ENCODE measurements at places on chromosomes 11 and 22.

- no peak for DNase-seq
Observed at GRCh38 chr11:113685654-113686359, 20.3 kb downstream of the TMPRSS5 start.

- DNase-seq = no peak
Observed at GRCh38 chr11:60985991-60986915, 14.8 kb downstream of the CD6 start.

DNA sequence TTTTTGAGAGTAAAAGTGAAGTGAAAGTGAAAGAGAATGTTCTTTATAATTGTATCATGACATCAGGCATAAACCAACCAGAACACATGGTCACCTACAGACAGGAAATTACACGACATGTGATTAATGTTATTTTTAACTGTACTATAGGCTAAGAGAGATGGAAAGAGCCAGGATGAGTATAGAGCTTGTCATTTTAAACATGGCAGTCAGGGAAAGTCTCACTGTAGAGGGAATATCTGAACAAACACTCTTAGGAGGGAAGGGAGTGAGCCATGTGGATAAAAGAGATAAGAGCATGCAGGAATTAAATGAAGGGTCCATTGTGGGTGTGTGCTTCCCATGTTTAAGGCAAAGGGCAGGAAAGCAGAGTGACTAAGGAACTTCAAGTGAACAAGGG, 599.1 kb upstream of the FAT3 start:
- DNase-seq = no peak

GRCh38 chr11:112837162-112837826, 123.9 kb upstream of the NCAM1 start:
- DNase-seq = no peak

- no peak for DNase-seq
Observed at GRCh38 chr11:35853971-35854370, 89.9 kb upstream of the LDLRAD3 start.

DNA sequence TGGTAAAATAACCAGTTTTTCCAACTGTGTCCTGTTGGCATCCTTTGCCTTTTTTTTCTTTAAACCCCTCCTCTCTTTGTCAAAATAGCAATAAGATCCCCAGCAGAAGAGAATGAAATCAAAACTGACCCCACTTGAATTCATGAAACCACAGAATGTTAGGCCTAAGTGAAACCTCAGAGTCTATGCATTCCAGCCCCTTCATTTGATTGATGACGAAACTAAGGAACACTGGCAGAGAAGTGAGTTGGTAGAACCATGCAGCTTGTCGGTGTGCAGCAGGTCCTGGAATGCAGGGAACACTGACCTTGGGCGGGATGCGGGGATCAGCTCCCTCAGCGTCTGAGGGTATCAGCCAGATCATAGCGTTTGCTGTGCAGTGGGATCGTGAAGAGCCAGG, 57.5 kb downstream of the GRK3 start:
- DNase-seq = no peak

- no peak for DNase-seq
Observed at GRCh38 chr11:110124605-110125004, 31.4 kb downstream of the ZC3H12C start.

DNA sequence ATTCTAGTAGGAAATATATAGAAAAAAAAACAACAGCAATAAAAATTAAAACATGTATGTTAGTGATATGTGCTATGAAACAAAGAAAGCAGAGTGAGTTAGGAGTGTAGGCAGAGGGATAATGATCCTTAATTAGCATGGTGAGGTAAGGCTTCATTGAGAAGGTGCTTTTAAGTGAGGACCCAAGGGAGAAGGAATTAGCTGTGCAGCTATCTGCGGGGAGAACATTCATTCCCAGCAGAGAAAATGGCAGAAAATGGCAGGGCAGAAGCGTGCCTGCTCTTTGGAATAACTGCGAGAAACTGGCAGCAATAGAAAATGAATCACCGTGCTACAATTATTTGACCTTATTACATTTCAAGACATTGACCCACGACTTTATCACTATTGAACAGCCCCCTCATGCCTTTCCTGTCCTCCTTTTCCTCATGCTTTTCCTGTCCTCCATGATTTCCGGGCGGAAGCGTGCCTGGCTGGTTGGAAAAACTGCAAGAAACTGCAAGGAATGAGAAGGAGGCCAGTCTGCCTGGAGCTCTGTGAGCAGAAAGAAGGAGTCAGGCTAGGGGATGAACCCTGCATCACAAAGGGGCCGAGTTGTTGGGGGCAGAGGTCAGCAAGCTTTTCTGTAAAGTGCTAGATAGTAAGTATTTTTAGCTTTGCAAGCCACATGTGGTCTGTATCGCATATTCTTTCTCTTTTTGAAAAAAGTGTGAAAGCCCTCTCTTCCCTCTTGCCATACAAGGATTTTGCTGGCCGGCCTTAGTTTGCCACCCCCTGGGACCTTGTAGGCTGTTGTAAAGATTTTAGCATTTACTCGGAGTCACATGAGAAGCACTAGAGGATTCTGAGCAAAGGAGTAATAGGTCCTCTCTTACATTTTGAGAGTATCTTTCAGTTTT, 37.1 kb upstream of the SWAP70 start:
- no peak for DNase-seq

DNA sequence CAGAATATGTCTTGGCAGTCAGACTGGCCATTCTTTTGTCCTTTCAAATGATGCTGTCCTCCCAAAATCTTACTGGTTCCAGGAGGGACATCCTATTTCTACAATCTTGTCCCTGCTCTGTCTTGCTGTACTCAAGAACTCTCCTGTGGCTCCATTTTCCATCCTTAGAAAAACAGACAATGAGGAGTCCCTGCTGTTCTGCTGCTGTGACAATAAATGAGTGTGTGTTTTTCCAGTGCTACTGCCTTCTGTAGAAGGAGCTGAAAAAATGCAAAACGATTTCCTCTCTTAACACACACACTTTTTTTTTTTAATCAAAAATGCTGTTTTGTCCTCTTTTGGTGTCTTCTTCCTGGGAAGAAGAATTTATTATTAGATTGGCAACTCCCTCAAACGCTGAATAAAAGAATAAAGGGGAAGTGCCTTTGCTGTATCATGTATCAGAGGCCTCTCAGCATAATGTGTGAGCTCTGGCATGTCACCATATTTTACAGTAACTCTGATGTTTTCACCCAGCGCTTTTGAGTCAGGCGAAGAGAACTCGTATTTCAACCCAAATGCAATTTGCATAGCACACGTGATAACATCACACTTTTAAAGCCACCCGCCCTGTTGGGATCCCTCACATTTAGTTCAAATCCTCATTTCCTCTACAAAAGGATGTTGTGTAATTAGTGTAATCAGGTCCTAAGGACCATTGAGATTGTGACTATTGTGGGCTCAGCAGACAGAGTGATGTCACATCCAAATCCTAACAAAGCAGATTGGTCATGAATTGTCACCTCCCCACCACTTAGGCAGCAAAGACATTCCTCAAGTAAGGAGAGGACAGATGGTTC, 496.0 kb upstream of the LARGE1 start:
- no peak for DNase-seq

DNA sequence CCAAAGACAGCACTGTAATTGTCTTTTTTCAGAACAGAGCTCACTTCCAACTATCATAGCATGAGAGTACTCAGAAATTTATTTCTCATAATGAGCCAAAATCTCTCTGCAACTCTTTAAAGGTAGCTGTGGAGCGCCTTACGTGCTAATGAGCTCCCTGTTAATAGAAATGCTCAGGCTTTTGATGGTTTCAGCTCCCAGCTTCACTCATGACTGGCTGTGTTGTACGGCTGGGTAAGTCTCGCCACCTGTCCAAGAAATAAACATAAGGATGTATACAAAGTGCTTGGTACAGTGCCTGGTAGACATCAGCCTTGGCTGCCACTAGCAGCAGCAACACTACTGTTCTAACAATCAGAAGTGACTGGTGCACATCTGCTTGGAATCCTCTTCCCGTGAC, 109.4 kb downstream of the LDLRAD3 start:
- no peak for DNase-seq

DNA sequence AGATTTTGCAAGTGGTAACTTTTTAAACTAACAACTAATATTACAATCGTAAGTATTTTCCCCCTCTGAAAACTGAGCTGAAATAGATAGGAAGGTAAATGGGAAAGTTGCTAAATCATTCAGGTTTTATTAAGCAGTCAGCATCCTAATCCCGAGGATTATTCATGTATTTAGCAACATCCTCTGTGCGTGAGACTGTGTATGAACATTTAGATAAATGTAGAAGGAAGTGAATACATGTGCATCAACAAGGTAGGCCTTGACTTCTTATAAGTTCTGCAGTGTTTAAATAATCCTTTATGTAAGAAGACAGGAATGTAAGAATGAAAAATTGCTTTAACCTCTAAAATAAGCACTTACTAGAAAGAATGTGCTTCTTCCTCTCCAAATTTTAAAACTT, 745.9 kb upstream of the TENM4 start:
- no peak for DNase-seq

GRCh38 chr11:10439351-10439750, 15.7 kb upstream of the AMPD3 start:
- no peak for DNase-seq

DNA sequence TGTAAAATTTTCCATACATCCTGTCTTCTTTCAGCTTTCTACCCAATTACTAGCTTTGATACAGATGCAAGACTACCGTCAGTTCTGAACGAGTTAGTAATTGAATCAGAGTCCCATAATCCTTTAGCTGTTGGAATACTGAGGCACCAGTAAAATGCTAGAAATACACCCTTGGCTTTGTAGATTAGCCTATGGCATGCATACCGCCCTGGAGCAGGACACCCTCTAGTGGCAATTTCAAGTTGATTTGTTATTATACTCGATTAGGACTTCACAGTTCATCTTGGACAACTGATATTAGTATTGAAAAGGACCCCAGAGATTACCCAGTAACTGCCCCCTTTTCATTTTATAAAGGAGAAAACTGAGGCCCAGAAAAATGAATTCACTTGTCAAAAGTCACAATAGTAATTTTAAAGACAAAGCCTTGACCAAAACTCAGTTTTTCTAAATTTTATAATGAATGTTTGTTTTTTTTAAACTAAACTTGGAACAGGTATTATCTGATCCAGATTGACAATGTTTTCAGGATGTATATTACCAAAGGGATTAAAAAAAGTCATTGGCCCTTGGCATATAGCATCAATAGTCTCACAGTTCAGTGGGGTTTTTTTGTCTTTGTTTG, 72.6 kb downstream of the HIPK3 start:
- DNase-seq = peak; percentile 42

GRCh38 chr22:35627267-35628041, 10.3 kb upstream of the MB start:
- DNase-seq = peak; percentile 41

GRCh38 chr22:49025791-49026493, 801.7 kb downstream of the BRD1 start:
- no peak for DNase-seq

- DNase-seq = no peak
Observed at GRCh38 chr11:3623767-3624458, 17.9 kb downstream of the ART5 start.

DNA sequence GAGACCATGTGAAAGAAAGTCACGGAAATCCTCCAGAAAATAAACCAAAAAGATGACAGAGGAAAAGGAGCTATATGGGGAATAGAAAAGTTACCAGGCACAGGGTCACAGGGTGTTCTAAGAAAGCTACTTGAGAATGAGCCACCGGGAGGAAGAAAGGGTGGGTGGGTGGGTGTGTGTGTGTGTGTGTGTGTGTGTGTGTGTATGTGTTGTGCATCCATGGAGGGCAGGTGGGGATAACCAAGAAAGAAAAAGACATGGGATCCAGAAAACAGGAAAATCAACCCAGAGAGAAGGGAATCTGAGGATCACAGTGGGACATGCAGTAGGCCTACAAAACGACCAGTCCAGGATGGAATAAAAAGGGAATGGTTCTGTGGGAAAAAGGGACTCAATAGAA, 3.7 kb downstream of the APOL2 start:
- DNase-seq = no peak

DNA sequence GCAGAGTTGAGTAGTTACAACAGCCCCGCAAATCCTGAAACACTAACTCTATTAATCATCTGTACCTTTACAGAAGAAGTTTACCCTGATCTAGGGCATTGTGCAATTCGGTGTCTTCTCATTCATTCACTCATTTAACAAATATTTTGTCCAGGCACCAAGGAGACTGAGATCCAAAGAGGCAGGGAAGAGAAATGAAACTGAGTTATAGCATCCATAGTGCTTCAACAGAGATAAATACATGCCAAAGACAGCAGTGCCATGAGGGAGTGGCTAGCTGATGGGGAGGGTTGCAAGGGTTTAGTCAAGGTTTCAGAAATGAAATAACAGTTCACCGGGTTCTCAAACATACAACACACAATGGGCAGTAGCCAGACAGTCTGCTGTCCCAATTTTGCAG, 40.2 kb upstream of the MTNR1B start:
- no peak for DNase-seq

- peak; percentile 32 for DNase-seq
Observed at GRCh38 chr11:61814247-61814957, 2.4 kb downstream of the FADS1 start.

DNA sequence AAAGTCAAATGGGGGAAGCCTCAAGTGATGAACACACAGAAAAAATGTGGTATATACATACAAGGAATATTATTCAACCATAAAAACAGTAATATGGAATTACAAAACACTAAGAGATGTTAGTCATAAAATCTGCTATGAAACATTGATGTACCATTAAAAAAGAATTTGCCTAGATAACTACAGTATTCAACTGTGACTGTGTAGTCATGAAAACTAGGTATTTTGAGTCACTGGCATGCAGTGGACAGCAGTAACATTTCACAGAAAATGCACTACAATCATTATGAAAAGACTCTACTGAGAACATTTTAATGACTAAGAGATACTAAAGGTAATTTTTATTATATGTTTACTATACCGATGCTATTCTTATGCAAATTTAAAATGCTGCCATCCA, 11.7 kb downstream of the ZNF195 start:
- no peak for DNase-seq

GRCh38 chr11:122176651-122177050, 60.6 kb upstream of the BLID start:
- no peak for DNase-seq

DNA sequence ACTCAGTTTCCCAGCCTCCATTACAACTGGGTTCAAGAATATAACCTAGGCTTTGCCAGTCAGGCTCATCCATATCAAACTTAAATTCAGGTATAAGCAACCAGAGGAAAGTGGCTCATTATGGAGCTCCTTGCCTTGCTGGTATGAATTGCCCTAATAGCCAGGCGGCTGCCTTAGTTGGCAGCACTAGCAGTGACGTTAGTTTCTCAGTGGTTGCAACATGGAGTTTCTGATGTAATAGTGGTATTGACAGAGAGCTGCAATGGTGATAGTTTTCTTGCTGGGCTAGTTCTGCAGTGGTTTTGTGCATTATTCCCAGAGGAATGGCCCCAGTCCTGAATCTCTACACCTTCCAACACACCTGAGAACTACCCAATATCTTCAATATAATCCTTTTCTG, 3.8 kb upstream of the TMEM123 start:
- DNase-seq = no peak

- no peak for DNase-seq
Observed at GRCh38 chr11:134276396-134277182, 410 bp downstream of the GLB1L3 start.

- DNase-seq = no peak
Observed at GRCh38 chr22:22037229-22037628, 54.6 kb upstream of the TOP3B start.

- no peak for DNase-seq
Observed at GRCh38 chr22:28980326-28980725, 81.3 kb downstream of the C22orf31 start.
